Activated naive CD4-positive, alpha-beta T cell (primary cell): ENCODE measurements at places on chromosomes 2 and 18.

DNA sequence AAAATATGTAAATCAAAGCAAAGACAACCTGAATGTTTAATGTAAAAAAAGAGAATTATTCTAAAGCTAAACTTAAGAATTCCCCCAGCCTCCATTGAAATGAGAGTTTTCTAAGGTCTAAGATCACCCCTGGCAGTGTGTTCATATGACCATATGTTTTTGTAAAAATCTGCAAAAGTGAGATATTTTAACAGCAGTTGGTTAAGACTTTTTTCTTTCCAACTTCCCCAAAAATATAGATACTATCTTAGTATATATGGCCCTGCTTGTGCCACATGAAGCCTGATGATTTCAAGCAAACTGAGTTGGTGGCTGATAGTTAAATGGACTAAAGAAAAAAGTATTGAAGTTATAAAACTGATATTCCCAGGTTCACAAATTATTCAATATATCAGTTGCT, 35.4 kb downstream of the ZNF804A start:
- no peak for DNase-seq

DNA sequence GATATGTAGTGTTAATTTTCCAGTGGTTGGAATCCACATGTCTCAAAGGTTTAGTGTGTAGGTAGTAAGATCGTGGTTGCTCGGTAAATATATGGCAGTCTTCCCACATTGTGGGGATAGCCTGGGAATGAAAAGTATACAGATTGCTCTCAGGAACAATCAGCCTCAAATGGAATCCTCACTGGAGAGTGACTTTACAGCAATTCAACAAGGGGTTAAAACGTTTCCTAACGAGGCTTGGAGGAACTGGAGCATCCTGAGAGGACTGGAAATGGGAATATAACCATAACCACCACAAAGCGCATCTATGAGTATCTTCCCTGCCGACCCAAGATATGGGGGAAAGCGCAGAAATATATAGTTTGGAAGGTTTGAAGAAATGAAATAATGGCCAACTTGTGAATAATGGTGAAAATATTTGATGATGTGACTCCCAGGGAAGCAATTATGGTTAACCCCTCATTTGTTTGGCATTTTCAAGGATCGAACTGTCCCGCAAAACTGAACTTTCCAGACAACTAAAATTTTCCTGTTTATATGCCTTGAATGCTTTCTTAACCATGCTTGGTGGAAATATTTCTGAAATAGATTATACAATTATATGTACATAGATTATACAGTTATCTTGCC, 100.7 kb upstream of the FOSL2 start:
- DNase-seq: no peak

GRCh38 chr2:25215948-25216679, 47.7 kb upstream of the POMC start:
- peak; percentile 64 for DNase-seq

DNA sequence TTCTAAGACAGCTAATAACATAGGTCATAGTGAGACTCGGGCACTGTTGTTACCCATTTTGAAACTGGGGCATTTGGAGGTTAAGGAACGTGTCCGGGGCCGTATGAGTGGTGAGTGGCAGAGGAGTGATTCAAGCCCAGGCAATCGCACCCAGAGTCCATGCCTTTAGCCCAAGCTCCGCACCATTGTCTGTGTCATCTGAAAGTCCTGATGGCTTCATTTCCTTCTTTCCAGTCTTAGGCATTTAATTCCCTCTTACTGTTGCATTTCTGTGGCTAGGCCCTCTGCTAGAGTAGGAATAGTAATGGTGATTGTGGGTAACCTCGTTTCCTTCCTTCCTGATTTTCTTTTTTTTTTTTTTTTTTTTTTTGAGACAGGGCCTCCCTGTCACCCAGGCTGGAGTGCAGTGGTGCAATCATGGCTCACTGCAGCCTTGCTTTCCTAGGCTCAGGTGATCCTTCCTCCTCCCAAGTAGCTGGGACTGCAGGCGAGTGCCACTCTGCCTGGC, 49.8 kb upstream of the ASB1 start:
- DNase-seq: no peak

GRCh38 chr2:28071221-28071620, 180.7 kb downstream of the BABAM2 start:
- DNase-seq: no peak

GRCh38 chr2:216215658-216216390, 106.7 kb downstream of the XRCC5 start:
- DNase-seq: no peak

GRCh38 chr18:26550998-26551694, 2.8 kb upstream of the KCTD1 start:
- no peak for DNase-seq

DNA sequence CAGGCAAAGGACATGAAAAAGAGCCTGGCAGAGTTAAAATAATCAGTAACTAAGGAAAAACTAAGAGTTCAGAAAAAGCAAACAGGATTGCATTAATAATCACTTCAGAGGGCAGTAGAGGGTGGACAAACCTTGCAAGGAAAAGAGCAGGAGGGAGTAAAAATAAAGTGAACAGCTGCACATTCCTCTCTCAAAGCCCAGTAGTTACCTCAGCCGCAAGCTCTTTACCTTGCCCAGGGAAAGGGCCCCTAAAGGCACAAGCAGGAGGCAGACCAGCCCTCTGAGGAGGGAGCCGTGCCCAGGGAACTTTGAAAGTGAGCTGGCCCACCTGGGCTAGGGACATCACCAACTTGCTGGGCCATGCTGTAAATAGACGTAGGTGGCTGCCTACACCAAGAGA, 196.9 kb downstream of the C1D start:
- no peak for DNase-seq
